Activated T-helper 1 cell treated with anti-CD3 and anti-CD28 coated beads, Interleukin-12 subunit alpha, Interleukin-12 subunit beta, Interleukin-2, Interleukin-4 antibody, amounts not matched to agents 30 ng/mL and 10 ng/mL and 1 ng/mL, durations not matched to agents 14 hours and 24 hours and 36 hours (primary cell): ENCODE measurements at places on chromosomes 3 and 15.

DNA sequence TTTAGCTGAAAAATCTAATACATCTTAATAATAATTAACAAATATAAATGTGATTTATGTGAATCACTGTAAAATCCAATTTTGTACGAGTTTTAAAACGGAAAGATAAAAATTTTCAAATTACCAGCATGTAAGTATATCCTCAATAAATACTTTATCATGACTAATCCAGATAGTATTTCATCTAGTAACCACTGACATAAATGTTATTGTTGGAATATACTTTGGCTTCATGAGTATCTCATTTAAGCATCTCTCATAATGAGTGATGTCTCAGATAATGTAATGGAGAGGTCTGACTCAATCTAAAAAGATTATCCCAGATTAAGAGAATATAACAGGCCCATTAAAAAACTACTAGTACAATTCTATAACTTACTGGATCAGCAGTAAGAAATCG is 216.3 kb downstream of the STAG1 start:
- no peak for DNase-seq

GRCh38 chr3:124033360-124034015 is 41.6 kb upstream of the ROPN1 start:
- no peak for DNase-seq

DNA sequence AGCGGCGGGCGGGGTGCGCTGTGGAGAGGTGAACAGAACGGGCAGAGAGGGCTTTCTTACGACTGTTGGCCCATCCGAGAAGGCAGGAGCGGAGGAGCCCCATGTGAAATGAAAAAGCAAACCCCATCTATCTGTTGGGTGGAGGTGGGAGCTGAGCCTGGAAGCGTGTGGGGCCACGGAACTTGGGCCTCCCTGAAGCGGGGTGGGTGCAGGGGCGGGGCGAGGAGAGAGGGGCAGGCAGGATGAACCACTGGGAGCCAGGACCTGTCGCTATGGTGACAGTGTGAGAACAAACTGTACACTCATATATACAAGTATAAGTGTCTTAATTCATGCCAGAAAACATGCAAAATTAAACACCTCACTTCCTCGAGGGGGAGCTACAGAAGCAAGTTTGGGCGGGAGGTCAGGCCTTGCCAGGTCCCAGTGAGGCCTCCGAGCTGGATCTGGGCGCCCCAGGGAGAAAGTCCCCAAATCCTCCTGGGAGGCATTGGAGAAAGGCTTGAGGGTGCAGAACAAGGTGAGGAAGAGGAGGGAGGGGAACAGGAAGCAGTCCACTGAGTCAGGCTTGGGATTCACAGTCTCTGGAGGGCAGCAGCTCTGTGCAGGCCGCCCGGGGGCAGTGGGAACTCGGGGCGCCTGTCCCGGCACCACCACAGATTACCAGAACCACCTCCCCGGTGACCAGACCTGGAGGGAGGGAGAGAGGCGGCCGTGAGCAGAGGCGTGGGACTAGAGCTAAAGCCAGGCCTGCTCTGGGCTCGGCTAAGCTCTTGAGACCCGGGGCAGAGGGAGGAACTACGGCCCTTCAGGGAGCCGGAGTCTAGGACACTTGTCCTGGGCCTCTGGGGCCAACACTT is 34.8 kb downstream of the RBPMS2 start:
- DNase-seq: no peak

GRCh38 chr15:35728219-35728940 is 182.4 kb upstream of the DPH6 start:
- DNase-seq: no peak

GRCh38 chr3:94671078-94671477 is 608.2 kb downstream of the NSUN3 start:
- no peak for DNase-seq

DNA sequence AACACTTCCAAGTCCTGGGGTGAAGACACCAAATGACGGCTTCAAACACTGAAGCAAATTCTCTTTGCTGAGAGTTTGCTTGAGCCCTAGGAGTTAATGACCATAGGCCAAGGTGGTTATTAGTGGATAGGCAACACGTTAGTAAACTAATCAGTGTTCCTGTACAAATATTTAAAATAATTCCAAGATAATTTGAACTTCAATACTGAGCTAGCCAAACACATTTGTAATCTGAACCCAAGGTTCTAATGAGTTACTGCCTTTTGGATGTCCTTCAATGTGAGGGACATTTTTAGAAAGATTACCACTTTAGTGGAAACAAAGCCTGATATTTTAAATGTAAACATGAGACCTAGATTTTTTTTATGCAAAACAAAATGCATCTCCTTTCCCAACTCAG is 94.6 kb downstream of the THRB start:
- no peak for DNase-seq

DNA sequence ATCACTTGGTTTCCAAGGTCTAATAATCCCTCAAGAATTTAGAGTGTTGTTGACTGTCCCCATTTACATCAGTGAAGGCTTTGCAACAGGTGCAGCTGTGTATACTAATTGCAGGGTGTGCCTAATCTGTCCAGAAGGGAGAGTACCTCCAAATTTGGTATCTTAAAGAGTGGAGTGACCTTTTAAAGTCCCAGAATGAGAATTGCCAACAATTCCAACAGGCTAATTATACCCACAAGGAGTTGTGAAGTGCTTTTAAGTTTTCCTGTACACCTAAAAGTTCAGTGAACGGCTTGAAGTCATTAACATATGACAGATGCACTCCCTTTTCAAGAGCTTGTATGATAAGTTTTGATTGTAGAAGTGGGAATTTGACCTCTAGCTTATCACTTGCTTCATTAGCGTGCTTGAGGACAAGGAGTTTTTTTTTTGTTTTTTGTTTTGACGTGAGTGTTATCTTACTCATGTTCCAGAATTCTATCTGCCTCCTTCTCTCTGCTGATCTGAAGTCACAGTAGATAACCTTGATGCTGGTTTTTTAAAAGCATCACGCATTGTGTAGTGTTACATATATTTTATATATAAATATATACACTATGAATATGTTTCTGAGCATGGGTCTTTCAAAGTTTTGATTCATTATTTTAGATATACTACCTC is 26.3 kb downstream of the CDIN1 start:
- DNase-seq: no peak

DNA sequence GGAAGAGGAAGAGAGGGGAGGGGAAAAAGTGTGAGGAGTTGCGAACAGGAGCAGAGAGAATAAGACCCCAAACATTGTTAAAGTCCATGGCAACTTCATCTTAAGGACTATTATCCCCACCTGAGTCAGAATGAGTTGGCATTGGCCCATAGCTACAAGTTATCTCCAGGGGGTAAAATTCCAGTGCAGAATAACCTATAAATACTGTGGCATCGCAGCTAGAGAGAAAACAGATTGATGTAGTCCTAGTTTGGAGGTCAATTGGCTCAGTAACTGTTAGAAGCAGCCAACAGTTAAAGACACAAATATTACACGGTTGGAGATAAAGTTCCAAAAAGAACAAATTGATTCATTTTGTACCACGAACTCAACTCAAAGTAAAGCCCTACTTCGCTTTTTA is 313.9 kb upstream of the CCDC54 start:
- no peak for DNase-seq

DNA sequence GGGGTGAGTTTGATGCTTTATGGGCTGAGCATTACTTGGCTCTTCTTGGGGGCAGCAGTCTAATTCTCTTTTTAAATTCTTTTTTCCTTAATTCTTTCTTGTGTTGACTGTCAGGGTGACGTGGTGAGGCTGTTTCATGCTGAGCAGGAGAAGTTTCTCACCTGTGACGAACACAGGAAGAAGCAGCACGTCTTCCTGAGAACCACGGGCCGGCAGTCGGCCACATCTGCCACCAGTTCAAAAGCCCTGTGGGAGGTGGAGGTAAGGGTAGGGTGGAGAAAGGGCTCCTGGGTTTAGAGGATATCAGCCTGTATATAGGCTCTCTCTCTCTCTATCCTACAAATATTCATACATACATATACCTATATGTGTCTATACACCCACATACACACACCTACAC is 152.3 kb downstream of the ITPR1 start:
- DNase-seq: no peak

- DNase-seq: no peak
Measured at GRCh38 chr3:156413293-156413892, 141.5 kb downstream of the SSR3 start.

GRCh38 chr15:70257573-70258248 is 160.0 kb upstream of the TLE3 start:
- DNase-seq: no peak

- DNase-seq: no peak
Measured at GRCh38 chr3:171813278-171813896, 3.1 kb upstream of the PLD1 start.

DNA sequence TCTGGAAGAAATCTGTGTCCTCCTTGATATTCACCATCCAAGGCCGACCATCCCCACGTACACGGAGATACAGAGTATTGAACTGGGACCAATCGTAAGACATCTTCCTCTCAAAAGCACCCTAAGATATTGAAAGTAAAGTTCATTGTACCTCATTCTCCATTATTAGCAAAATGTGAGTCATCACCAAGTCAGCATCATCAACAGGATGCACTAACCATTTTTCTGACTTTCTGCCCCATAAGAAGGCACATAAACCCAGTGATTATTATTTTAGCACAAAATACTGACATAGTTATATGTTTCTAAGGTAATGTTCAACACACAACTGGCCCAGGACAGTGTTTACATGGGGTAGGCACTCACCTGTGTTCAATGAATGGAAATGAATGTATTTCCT is 7.4 kb downstream of the NDUFAF1 start:
- no peak for DNase-seq

DNA sequence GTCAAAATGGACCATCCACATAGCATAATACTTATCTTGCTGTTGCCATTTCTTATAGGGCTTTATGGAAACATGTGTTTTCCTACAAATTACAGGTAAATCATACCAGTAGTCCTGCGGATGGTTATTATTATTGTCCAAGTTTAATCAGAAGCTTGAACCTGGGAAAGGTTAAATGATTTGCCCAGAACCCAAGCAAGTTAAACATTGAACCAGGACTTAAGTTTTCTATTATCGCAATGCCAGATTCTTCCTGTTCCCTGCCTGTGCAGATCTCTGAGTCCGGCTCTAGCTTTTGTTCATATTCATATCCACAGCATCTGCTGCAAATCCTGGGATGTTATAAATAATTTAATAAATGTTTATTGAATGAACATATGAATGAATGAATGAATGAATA is 12.5 kb downstream of the LPP start:
- no peak for DNase-seq

- no peak for DNase-seq
Measured at GRCh38 chr3:106115557-106115956, 246.7 kb upstream of the CBLB start.

DNA sequence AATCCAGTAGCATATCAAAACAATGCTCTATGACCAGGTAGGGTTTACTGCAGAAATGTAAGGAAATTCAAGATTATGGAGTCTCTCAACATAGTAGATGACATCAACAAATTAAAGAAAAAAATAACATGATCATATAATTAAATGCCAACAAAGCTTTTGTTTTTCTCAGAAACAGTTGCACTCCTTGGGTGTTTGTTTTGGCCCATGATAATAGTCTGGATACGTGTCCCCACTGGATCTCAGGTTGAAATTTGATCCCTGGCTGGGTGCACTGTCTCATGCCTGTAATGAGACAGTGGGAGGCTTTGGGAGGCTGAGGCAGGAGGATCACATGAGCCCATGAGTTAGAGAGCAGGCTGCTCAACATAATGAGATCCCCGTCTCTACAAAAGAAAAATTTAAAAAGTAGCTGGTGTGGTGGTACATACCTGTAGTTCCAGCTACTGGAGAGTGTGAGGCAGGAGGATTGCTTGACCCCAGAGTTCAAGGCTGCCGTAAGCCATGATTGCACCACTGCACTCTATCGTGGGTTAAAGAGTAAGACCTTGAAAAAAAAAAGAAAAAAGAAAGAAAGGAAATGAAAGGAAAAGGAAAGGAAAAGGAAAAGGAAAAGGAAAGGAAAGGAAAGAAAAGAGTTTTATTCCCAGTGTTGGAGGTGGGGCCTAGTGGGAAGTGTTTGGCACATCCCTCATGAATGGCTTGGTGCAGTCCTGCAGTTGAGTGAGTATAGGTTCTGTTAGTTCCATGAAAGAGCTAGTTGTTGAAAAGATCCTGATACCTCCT is 53.3 kb upstream of the FOXB1 start:
- DNase-seq: no peak

DNA sequence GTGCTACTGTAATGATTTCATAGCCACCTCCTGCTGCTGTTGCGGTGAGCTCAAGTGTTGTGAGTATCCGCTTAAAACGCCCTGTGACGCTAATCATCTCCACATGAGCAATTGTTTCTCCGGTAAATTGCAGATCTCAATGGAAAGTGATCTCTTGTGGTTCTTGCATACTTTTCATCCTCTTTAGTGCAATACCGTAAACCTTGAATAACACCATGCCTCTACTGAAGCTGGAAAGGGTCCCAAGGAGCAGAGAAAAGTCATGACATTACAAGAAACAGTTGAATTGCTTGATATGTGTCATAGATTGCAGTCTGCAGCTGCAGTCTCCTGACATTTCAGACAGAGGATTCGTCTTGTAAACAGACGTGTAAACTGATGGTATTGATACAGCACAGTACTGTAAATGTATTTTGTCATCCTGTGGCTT is 6.0 kb upstream of the CEMIP start:
- DNase-seq: no peak

DNA sequence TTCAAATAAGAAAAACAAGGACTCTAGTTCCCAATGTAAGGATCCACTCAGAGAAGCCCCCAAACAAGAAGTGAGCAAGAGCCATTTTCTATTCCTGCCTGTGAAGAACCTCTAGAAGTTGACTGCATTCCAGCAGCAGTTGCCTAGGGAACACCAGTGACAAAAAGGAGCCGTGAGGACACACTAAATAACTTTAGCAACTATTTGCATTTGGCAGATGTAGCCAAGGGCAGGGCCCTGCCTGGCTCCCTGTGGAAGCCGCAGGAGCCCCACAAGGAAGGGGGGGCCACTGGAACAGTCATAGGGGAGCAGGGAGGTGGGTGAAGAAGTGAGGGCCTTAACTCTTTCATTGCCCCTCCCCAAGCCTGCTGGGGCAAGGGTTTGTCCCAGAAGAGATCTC is 470.2 kb upstream of the PROK2 start:
- no peak for DNase-seq

GRCh38 chr3:55226696-55227095 is 260.4 kb downstream of the WNT5A start:
- no peak for DNase-seq

- DNase-seq: no peak
Measured at GRCh38 chr3:133282236-133282635, 117.6 kb upstream of the BFSP2 start.
